Stimulated activated CD4-positive, alpha-beta T cell treated with anti-CD3 and anti-CD28 coated beads, Interleukin-1b, Interleukin-23, amount 100 ng/mL, for 1 hour (primary cell): ENCODE measurements at places on chromosomes 5 and 9.

GRCh38 chr5:107072967-107073366 is 597.8 kb downstream of the EFNA5 start:
- DNase-seq = no peak

GRCh38 chr5:172149073-172149472 is 39.0 kb downstream of the STK10 start:
- no peak for DNase-seq

GRCh38 chr5:15752663-15753285 is 252.8 kb downstream of the FBXL7 start:
- no peak for DNase-seq

DNA sequence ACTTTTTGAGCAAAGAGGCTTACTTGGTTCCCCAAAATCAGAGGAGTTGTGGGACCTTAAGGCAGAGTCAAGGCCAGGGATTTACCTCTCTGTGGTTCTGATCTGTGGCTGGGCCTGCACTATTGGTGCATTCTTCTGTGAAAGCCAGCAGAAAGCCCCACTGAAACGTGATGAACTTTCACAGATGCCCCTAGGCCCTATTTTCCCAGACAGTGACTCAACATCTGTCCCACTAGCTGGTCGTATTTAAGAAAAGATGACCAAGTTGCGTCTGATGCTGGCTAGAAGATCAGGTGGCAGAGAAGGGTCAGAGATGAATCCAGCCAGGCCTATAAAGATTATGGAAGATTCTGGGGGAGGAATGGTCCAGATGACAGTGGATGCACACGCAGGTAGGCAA is 153.1 kb downstream of the ACTL7B start:
- DNase-seq = no peak

DNA sequence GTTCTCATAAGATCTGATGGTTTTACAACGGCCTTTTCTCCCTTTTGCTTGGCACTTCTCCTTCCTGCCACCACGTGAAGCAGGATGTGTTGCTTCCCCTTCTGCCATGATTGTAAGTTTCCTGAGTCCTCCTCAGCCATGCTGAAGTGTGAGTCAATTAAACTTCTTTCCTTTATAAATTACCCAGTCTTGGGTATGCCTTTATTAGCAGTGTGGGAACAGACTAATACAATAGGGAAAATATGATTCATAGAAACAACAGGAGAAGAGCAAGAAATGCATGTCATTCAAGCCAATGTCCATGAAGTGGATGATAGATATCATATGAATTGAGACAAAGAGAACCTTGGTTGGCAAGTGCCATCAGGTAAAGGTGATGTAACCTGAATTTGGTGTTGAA is 128.3 kb upstream of the HAPLN1 start:
- DNase-seq = no peak

- no peak for DNase-seq
Observed at GRCh38 chr5:6282352-6282751, 96.0 kb downstream of the MED10 start.

- no peak for DNase-seq
Observed at GRCh38 chr5:168879929-168880328, 300.8 kb upstream of the PANK3 start.

- DNase-seq = no peak
Observed at GRCh38 chr5:142143878-142144277, 35.3 kb downstream of the NDFIP1 start.

GRCh38 chr5:38793099-38793498 is 52.7 kb upstream of the OSMR start:
- DNase-seq = no peak

DNA sequence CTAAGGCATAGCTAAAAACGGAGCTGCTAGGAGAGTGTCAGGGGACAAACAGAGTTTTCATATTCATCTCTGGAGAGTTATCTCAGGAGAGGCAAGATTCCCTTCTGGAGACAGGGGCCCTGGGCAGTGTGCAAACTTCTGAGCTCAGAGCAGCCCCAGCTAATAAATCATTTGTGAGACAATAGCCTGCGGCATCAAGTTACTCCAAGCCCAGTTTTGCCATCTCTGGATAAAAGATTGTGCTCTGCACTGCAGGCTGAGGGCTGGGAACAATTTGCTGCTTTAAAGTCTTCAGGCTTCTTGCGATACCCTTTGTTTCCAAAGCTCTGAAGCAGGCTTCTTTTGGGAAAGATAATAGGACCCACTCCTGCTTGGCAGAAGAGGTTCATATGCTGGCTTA is 164.3 kb upstream of the BRINP1 start:
- DNase-seq = no peak

DNA sequence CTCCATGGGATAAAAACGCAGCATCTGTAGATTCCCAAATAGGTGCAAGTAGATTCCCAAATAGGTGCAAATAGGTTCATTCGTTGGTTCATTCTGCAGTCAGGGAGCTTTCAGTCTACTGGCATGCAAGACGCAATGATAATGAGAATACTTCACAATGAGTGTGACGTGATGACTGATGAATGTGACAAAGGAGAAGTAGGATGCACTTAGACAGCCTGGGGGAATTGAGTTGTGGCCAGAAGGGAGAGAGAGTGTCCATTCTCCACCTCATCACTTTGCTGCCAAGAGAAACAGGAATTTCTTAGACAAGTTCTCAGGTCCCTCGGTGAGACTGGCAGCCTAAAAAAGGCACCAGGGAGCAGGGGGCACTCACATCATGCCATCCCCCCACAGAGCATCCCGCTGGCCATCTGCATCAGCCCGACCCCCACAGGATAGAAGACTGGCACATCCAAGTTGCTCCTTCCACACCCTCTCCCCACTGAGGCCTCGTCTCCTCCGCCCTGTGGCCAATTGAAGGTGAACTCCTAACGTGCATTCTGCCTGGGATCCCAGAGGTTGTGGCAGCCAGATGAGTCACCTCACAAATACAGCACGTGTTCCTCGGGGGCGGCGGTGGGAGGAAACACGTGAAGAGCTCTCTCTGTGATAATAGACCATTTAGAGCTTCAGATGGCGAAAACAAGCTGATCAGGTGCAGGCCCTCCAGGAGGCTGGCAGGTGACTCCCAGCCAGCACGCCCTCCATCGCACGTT is 19.9 kb upstream of the KCNIP1 start:
- no peak for DNase-seq
